ENCODE measurements at places on chromosomes 4 and X.
A peak's percentile ranks its signal among the peaks of the same experiment; 100 is the strongest.

DNA sequence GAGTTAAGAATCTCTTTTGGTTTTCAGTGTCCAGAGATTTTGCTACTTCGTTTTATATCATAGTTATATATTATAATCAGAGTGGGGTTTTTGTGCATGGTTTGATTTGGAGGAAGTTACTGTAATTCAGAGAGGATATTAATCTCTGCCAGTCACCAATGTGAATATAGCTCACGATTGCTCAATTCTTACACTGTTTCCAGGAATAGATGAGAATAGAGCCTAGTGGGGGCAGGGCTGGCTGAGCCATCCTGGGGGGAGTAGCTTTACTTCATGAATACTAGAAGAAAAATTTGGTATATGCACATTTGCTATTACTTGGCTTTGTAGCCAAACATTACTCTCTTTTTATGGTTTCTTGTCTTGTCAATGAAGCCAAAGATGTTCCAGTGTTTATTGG lies 60.9 kb upstream of the TRPC3 start:
- no peak for DNase-seq

DNA sequence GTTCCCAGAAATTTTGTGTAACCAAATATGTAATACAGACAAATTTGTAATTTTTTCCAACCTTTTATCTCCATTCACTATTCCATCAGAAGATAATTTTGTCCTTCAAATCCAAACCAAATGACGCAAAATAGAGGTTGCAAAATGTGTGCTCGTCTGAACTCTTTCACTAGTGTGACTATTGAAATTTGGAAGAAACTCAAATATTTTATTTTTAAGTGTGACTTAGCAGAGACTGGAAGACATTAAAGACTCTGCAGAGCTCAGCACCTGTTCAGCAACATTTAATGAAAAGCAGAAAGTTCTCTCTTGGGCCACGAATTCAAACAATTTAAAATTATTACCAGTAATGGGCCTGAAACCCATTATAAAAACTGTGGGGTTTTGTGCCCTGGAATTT lies 30.0 kb upstream of the APELA start:
- DNase-seq, result no peak

GRCh38 chr4:88646528-88647280 lies 50.9 kb downstream of the NAP1L5 start:
- DNase-seq, result no peak

DNA sequence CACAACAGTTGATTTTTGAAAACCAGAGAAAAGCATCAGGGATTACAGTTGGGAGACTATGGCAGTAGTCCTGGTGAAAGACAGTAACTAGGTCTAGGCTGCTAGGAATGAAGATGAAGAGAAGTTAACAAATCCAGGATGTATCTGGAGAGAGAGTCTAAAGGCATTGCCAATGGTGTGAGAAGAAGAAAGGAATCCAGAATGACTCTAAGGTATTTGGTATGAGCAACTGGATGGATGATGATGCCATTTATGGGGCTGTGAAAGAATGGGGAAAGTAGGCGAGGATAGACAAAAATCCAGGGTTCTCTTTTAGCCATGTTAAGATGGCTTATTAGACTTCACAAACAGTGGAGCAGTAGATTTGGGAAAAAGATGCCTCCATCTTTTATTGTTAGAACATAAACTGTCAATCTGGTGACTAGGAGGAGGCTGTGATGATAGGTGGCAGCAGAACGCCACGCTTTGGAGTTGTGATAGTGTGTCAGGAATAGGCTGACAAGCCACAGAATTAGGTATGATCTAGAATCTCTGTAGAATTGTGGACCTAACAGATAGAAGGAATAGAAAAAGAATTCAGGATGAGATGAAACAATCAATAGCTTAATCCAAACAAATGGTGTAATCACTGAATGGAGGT lies 27.3 kb upstream of the JADE1 start:
- no peak for DNase-seq

DNA sequence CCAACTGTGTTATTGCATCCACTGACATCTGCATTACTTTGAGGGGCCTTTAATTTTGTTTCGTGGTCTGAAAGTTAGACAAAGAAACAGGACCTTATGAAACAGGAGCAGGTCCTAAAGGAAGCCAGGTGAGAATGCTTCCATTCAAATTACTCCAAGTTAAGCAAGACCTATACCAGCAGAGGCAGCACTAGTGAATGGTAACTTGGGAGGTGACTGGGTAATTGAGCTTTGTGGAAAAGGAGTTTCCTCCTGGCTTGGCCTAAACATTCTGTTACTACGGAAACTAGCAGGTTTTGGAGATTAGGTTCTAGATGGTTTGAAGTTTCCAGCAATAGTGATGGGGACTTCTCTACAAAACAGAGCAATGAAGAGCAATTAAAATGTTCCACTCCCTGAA lies 173.5 kb downstream of the NKX6-1 start:
- no peak for DNase-seq

GRCh38 chr4:5863461-5864113 lies 29.3 kb downstream of the CRMP1 start:
- peak; percentile 31 for DNase-seq

DNA sequence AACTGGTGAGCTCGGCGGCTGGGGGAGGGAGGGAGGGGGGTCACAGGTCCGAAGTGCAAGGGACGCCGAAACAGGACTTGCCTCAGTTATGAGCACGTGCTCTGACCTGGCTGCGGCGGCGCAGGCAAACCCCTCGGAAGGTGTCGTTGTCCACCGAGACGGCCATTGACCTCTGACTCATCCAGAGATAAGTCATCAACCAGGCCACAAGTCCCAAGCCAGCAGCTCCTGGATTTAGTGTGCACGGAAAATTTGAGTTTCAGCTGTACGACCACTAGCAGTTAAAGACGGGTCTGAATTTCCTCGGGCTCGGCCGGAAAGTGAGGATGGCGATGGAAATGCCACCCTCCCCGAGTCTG lies 674 bp downstream of the SH3D19 start:
- DNase-seq, result no peak

DNA sequence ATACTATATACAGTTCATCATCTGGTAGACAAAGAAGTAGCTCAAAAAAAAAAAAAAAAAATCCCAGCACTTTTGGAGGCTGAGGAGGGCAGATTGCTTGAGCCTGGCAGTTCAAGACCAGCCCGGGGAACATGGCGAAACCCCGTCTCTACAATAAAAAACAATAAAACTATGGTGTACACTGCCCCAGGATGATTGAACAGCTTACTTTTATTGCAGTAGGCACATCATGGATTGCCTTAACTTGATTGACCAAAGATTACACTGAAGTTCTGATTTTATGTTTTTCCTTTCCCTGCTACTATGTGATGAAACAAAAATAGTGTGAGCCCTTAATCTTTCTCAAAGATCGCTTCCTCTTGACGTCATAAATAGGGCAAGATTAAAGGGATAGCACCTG lies 60.6 kb downstream of the SNX25 start:
- no peak for DNase-seq

DNA sequence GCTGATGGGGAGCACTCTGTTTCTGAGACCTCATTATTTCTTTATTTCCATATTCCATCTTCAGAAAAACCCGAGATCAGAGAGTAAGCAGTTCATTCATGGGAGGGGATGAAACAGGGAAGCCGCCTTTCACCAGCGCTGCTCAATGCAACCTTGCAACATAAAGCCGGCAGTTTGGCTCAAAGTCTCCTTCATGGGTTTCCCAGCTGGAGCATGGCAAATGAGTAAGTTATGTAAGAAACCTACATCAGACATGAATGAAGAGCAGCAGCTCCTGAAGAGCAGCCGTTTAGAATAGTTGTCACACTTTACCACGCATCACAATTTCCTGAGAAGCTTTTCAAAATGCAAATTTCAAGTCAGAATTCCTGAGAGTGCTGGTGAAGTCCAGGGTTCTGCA lies 578.8 kb downstream of the FSTL5 start:
- DNase-seq, result no peak

- no peak for DNase-seq
These were observed 1.6 kb upstream of the JCHAIN start for GRCh38 chr4:70667740-70668535.

GRCh38 chr4:158769175-158769921 lies 522 bp downstream of the FNIP2 start:
- peak; percentile 8 for DNase-seq

- DNase-seq, result no peak
These were observed 30.8 kb upstream of the MXD4 start for GRCh38 chr4:2292646-2293108.

- DNase-seq, result no peak
These were observed 3.7 kb downstream of the LIMCH1 start for GRCh38 chr4:41541687-41542094.

GRCh38 chrX:57899906-57900305 lies 10.4 kb downstream of the ZXDA start:
- no peak for DNase-seq
